Skeletal muscle cell (primary cell): ENCODE measurements at places on chromosomes 12 and 14.

- no peak for DNase-seq
These were observed 211.8 kb downstream of the CRADD start for GRCh38 chr12:93888964-93889363.

DNA sequence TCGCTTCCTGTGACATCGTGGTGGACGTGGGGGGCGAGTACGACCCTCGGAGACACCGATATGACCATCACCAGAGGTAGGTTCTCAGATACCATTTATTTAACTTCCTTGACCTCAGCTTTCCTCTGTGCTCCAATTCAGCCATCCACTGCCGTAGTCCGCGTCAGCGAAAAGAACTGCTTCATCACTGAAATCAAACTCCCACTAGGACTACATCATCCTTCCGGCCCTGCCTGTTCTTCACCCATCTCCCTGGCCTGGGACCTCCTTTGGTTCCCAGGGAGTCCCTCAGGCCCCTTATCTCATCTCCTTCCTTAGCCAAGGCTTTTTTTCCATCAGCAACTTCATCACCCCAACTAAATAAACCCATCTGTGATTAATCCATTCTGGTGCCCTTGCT is 692 bp downstream of the MYG1 start:
- no peak for DNase-seq

- no peak for DNase-seq
These were observed 50.9 kb downstream of the KLHL28 start for GRCh38 chr14:44910821-44911220.

- no peak for DNase-seq
These were observed 52.9 kb upstream of the DLK1 start for GRCh38 chr14:100673807-100674154.

- no peak for DNase-seq
These were observed 344.7 kb downstream of the NELL2 start for GRCh38 chr12:44531320-44531971.

- no peak for DNase-seq
These were observed 103.1 kb downstream of the RFLNA start for GRCh38 chr12:124397807-124398577.

DNA sequence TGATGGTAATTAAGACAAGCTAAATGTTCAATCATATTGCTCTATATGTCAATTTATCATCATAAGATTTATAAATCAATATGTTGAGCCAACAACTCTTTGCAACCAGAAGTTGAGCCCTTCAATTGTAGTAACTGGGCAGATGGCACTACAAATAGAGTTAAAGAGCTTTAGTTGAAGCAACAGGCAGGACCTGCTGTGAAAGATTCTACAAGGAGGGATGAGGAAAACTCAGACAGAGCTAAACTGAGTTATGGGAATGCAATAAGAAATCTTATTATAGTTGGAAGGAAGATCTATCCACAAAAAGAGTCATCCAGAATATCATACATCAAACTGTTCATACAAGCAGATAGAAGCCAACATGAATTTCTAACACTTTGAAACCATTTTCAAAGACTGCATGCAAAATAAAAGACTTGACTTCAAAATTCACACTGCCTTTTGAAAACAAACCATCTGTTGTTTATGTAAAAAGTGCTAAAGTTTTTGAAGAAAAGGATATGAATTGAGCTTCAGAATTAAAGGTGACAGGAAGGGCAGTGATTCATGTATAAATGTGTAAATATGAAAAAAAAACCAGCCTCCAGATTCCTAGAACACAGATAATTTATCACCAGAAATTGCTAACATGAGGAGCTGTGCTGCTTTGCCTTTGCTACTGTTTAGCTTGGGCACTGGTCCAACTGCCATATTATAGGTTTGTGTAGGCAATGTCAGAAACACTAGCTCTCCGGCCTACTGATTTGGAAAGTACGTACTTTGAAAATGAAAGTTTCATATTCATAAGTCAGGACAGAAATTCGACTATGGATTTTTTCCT is 133.2 kb downstream of the SLC35F4 start:
- peak; percentile 19 for DNase-seq

DNA sequence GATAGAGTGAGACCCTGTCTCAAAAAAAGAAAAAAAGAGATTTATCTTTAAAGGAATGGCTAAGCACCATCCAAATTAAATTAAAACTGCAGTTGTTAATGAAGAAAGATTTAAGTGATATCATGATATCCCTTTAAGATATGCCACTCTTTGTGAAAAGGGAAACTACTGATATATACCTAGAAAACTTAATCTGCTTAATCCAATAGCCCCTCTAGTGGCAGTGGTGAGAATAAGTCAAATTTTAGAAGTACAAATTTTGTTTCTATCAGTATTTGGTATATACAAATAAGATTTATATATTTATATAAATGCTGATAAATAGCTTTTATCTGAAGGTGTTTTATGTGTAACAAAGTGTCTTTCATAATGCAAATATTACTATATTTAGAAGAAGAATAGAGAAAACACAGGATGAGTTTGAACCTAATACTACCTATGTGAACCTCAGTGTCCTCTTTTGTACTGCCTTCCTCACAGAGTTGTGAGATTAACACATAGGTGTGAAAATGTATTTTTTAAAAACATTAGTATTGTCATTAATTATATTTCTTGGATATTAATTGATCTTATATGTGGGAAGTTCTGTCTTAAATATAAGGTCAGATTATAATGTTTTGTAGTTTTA is 51.4 kb upstream of the GARIN2 start:
- no peak for DNase-seq

GRCh38 chr12:65902500-65902899 is 78.2 kb downstream of the HMGA2 start:
- peak; percentile 63 for DNase-seq

- no peak for DNase-seq
These were observed 2.4 kb upstream of the POP5 start for GRCh38 chr12:120583478-120584030.

DNA sequence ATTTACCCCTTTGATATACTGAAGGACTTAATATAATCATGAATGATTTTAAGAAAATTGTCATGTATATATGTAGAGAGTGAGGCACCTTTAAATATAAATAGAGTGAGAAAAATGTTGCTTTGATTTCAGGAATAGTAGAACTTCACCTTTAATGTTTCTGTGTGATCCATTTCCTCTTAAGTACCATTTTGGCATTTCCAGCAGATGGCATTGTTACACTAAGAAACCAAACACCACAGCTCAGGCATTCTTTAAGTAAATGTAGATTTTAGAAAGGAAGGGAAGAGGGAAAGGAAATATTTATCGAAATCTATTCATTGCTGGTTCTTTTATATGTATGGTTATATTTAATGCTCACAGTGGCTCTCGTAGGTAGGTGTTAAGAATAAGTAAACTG is 556.7 kb upstream of the FBXO33 start:
- no peak for DNase-seq

GRCh38 chr14:55546212-55546874 is 33.7 kb upstream of the KTN1 start:
- DNase-seq, result no peak

DNA sequence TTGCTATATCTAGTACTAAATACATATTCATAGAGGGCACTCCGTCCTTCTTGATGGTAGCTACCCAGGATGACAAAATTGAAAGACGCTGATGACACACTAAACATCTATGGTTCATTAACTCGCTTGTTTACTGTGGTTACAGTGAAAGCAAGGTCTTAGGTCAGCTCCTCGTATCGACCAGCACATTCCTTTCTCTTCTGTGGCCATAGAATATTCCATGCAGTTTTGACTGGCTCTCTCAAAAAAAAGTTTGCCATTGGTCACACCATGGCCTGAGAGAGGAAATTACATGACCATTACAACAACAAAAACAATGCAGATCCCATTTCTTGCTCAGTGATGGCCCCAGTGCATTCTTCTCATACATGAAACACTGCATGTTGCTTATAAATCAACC is 411.4 kb upstream of the SOX5 start:
- DNase-seq, result no peak

DNA sequence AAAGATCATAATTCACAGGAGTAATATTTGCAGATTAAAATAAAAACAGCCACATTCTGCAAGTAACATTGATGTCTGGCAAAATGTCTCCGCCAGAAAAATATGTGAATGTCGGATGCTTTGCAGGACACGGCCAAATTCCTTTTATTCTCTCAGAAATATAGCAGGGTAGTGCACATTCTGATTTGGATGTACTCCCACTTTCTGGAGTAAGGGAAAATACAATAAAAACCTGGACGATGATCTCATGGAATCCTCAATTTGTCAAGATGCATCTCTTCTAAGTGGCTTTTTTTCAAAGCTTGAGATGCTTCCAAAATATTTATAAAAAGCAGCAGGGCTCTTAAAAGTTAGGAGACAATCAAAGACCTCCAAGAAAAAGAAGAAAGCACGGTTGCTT is 133.3 kb downstream of the TBX5 start:
- DNase-seq, result no peak

- DNase-seq, result no peak
These were observed 20.9 kb upstream of the SCFD1 start for GRCh38 chr14:30600922-30601918.

GRCh38 chr14:104750056-104750752 is 2.7 kb upstream of the SIVA1 start:
- DNase-seq, result no peak

GRCh38 chr14:102760496-102761193 is 16.6 kb upstream of the TRAF3 start:
- no peak for DNase-seq

DNA sequence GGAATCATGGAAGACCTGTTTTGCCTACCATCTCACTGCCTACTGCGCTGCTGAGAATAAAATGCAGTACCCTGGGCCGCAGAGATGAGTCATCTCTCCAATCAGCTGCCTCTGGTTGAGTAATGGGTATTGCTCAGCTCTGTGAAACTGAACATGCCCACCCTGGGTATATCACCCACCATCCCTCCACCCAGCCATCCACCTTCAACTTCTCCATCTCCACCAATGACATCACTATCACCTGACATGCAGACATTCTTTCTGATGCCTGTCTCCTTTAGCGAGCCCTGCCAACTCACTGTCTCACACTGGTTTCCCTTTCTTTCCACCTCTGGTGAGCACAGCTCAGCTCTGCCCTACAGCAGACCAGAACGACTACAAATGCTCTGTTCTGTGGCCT is 33.6 kb downstream of the E2F7 start:
- DNase-seq, result peak; percentile 1

DNA sequence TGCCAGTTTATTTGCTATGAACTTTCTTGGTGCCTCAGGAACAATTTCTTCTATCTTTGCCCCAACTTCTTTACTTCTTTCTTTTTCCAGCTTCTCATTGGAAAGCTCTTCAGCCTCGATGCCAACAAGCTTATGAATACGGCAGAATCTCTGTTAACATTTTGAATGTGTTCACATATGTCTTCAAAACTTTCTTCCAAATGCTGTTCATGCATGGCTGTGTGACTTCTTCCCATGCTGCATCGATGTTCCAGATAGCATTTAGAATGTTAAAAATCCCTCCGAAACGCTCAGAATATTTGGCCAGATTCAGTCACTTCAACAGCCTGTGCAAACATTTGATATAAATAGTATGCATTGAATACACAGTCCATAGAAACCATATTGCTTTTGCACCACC is 247.8 kb upstream of the ARID2 start:
- DNase-seq, result no peak

DNA sequence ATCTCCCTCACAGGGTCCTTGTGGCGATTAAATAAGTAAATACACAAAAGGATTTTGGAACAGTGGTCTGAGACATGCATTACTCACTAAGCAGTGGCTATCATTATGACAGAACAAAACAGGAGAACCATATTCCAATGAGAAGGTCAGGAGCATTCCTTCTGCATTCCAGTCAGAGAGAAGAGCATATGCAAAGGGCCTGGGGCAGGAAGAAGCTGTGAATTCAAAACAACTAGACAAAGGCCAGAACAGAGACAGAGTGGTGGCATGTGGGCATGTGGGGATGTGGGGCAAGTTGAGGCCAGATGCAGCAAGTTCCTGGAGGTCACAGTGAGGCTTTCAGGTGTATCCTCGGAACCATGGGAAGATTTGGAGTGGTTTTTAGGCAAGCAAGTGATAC is 70.1 kb upstream of the VRK1 start:
- no peak for DNase-seq

DNA sequence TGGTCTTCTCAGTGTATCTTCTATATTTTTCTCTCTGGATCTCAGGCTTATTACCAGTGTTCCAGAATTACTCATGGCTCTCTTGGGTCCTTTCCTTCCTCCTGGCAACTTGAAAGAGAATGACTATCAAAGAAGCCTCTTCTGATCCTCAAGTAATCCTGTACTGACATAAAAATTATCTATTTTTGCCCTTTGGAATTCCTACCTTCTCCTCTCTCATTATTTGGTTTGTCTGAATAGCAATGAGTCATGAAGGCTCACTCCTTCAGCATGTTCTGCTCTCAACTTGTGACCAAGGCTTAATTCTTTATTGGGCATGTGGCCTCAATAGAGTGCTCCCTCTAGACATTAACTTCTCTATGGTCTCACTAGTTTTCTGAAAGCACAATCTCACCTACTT is 553.6 kb upstream of the ATP2B1 start:
- DNase-seq, result no peak

DNA sequence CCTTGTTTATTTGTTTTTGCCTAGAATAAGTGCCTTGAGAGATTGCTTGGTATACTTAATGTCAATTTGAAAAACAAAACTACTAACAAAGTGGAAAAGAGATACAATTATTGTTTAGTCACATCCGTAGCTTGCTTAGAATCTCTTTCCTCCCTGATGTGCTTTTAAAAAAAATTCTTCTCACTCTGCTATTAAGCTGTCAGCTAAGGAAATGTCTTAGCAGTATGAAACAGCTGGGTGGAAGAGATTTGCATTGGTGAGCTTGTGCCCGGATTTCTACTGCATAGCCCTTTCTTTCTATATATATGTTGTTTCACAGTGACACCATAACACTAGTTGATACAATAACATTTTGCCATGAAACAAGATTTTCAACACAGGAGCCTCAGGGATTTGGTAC is 229.4 kb upstream of the RGS6 start:
- DNase-seq, result no peak

DNA sequence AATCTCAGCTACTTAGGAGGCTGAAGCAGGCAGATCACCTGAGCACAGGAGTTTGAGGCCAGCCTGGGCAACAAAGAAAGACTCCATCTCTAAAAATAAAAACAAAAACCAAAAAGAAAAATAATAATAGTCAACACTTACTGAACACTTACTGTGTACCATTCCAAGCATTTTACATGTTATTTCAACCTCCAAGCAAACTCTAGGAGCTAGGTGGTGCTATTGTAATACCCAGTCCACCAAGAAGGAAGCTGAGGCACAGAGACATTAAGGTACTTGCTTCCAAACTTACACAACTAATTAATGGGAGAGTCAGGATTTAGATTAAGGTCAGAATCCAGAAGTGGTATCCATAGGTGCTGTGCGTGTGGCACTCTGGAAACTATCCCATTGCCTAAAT is 13.7 kb upstream of the OR6J1 start:
- no peak for DNase-seq

DNA sequence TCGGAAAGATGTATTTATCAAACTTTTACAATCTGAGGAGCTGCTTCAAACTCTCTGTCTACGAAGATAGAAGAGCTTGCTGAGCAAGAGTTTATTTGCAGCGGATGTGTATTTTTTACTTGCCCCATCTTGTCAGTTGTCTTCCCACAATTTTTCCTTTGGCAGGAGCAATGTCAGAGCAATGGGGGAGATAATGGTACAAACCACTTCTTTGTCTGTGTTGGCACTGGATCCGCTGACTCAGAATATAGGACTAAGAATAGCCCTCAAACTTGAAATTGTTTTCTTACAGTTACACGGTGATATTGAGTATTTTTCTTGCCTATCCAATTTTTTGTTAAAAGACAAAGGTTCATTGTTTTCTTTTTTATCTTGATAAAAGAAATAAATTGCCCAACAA is 27.6 kb downstream of the HELB start:
- no peak for DNase-seq

- DNase-seq, result no peak
These were observed 8.1 kb downstream of the CIT start for GRCh38 chr12:119868992-119869391.

GRCh38 chr14:80718940-80719339 is 222.6 kb downstream of the CEP128 start:
- no peak for DNase-seq
